H7 (cell line): ENCODE measurements at places on chromosomes 2 and 18.

DNA sequence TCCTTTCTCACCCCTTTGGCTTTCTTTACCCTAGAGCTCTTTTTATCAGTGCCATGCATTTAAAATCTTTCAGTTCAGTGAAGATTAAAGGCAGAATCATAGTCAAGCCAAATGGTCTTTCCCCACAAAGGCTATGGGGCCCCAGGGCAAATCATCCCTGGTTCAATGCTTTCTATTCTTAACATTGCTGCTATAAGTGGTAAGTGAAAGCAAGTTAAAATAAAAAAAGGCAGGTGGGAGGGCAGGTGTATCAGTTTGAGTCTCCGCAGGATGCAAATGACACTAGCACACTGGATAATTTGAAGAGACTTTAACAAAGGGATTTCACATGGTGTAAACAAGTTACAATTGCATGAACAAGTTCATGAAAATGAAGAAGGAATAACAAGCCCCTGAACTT lies 757.4 kb downstream of the SATB2 start:
- no peak for DNase-seq

DNA sequence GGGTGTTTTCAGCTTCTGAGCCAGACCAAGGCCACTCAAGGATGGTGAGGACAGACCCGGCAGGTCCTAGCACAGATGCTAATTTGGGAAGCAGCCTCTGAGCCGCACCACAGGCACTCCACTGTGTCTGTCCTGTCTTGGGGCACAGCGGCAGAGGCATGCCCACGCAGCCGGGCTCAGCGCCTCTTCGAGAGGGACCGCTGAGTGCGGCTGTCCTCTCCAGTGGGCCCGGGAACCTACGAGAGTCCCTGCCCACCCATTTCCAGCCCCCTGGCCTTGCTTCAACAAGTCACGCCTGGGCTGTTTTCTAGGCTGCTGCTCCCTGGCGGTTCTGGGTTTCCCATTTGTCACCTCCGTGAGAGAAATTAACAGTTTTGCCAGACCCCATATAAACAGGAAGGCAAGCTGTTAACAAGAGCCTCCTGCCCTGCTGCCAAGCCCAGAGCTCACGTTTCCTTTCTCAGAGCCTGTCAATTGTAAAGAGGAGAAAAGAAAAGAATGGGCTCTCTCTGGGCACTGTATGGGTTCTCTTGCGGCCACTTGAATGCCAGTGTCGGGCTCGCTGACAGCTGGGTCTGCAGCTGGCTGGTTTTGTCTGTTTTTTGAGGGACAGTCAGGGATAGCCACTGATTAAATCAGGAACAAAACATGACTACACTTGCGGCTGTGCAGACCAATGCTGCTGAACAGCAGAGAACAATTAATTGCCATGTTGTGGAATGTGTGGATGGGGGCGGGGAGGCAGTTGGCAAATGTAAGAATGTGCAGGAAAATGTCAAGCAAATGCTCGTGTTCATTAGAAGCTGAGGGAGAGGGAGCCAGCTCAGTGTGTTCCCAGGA lies 30.6 kb downstream of the TMEM17 start:
- DNase-seq = peak; percentile 47

DNA sequence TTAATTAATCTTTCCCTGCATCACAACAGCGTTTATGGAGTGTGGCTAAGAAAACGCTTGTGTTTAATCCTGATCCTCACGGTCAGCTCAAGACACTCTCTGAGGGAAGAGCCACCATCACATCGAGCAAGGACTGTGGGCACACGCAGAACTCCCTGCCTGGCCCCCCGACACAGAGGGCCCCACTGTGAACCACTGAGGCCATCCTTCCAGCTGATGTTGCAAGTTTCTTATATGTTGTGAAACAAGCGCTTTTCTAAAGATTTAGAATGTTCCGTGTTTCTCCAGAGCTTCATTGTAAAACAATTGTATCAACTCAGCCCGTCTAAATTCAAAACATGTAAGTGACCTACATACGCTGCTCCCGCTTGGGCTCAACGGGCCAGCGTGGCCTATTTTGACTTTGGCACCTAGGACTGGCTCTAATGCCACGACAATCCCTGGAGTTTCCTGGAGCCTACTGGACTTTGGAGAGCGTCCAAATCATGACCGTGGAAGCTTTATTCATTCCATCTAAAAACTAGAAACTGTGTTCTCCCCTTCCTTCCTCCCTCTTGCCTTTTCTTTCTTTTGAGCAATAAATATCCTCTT lies 34.9 kb downstream of the SERPINE2 start:
- DNase-seq = no peak

DNA sequence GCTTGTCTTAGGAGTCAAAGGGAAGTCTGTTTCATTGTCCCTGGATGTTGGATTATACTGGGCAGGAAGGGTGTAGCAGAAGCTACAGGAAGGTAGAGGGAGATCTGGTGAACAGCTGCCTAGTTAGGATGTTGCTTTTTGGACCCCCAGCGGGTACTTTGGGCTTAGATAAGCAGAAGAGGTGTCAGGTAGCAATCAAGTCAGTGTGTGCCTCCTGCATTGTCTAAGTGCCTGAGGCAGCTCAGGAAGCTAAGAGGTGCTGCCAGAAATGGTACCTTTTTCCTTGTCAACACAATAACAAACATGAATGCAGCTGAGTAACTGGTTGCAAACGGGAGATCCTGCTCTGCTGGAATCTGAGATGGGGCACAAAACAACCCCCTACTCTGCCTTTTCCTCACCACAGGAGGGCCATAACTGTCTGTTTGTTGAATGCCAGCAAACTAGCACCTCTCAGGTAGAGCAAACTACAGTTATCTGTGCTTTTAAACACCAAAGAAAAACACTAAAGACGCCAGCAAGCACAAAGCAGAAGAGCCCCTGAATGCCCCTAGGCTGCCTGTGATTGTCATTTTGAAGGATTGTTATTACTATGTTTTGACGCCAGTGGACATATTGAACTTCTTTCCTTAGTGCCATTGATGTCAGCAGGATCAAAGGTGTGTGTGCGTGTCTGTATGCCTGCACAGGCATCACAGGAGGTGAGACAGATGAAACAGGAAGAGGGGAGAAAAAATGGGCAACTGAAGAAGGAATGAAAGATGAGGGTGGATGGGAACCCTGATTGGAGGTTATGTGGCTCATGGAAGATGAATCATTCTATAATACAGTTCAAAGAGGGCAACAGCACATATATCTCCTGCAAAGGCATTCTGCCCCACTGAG lies 151.4 kb downstream of the ETAA1 start:
- DNase-seq = peak; percentile 4

DNA sequence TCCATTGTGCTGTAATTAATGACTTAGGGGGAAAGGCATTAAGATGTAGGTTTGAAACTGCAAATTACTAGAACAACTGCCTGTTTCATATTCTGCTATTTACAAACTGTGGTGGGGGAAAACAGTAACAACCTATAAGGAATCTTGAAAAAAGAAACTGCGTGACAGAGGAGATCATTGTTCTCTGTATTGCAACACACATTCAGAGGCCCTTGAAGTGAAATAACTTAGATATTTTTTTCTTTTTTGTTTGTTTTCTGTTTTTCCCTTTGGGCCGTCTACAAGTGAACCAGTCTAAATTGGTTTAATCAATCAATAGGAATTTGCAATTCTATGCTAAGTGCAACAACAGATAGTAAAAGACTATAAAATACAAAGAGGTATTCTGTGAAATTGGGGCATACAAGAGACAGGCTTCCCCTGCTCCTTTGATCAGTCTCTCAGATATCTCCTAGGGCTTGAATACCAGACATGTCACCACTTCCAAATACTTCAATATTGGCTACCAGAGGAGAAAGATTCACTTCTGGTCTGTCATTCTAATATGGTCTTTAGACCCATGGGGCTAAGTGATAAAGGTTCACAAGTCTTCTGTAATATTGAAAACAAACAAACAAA lies 2055.1 kb upstream of the CELF4 start:
- DNase-seq = no peak

DNA sequence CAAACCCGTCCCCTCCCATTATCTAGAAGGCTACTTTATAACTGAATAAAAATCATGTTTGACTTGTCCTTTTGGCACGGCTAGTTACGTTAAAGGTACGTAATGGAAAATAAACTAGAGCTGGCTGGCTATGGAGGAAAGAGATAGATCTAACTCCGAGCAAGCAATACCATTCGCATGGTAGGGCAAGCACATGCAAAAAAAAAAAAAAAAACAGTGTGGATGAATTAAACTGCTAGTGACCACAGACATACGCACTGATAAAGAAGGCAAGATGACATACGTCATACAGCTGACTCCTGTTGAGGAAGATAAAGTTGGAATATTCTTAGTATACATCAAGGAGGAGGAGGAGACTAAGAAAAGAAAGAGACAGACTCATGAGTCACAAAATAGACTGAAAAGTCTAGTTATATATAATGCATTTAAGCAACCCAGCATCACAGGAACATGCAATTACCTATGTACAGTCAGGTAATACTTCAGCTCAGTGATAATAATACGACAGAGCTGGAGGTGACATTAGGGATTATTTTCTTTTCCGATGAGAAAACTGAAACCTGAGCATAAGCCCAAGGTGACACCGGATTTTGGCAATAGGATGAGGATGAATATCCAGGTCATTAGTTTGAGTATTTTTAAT lies 37.9 kb upstream of the NARS1 start:
- no peak for DNase-seq
